NCI-H2081 (cell line): ENCODE measurements at places on chromosomes 12 and 14.
A peak's percentile ranks its signal among the peaks of the same experiment; 100 is the strongest.

GRCh38 chr14:105172476-105172875 lies 3.9 kb upstream of the JAG2 start:
- no peak for DNase-seq

GRCh38 chr12:11577658-11578260 lies 71.7 kb upstream of the ETV6 start:
- no peak for DNase-seq

DNA sequence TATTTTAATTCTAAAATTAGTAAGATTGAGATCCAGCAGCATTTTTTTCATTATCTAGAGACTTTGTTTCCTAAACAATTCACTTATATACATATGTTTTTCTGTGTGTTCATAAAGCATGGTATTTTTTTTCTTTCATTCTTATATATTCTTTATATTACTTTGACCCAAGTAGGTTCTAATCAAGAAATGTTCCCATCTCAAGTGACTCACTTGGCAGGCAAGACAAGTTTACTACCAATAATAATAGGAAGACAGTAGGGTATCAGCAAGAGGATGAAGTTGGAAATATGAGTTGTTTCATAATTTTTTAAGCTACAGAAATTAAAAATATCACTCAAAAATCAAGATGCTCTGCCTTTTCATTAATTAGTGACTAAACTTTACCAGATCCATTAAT lies 613.4 kb upstream of the ATP2B1 start:
- DNase-seq = no peak

GRCh38 chr14:104866451-104867370 lies 1.6 kb downstream of the CEP170B start:
- no peak for DNase-seq

GRCh38 chr12:1927751-1928351 lies 9.4 kb upstream of the CACNA2D4 start:
- no peak for DNase-seq

DNA sequence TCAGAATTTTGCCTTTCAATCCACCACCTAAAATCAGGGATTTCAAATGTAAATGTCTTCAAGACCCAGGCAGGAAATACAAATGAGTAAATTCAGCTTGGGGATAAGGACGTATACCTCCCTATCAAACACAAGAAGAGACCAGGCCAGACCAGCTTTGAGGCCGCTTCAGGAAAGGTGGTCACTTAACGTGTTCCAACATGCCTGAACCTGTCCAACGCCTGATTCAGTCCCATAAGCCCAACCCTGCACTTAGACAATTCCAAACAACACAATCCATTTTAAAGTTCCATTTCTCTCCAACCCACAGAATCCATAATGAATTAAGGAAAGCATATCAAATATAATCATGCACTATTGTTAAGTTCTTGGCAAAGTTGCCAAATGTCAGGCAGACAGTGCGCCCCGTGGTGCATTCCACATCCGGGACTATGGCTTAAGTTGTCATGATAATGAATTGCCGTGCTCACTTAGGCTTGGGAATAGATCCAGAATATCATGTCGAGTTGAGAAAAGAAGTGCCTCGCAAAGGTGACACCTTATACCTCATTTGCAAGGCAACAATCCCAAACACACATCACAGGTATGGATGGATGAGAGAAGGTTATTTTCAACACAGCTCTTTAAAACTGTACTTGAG lies 35.5 kb downstream of the CCDC60 start:
- DNase-seq = peak; percentile 67

DNA sequence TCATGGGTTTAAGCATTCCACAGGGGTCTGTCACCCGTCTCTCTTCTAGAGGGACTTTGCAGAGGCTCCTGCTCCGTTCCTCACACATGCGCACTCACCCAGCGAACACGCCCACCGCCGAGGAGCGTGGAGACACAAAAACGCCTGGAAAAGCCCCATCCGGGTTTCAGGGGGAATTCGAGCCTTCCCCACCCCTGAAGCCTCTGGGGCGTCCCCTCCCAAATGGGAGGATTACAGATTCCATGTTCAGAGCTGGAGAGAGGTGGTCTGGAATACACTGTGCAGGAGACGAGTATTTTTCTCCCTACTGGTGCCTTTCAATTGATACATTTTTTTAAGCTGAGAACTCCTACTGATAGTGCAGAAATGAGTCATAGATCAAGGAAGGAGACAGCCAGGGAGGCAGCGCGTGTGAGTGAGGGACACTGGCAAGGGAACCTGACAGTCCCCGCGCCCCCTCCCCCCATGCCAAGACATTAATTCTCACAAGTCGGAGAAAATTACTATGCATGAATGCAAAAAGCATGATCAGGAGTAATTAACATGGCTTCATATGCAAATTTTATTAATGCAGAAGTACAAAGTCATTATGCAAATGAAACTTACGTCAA lies 36.9 kb downstream of the BCL11B start:
- no peak for DNase-seq

DNA sequence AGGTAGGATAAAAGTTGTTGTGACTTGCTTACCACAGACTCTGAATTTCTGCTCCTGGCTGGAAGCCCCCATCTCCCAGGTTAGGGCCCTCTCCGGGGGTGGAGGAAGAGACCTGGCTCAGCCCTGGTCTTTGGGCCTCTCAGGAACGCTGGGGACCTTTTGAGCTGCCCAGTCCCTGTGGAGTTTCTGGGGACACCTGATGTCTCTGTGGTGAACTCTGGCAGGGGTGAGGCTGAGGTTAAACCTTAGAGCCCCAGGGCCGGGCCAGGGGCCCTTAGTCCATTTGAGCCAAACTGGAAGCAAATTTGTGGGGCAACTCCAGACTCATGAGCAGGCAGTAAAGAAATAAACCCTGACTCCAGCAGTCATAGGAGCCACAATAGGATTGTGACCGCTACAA lies 112.1 kb downstream of the ADGRD1 start:
- no peak for DNase-seq

- DNase-seq = no peak
Observed at GRCh38 chr12:131134523-131135310, 181.0 kb downstream of the ADGRD1 start.

- DNase-seq = no peak
Observed at GRCh38 chr14:32478050-32478449, 149.0 kb downstream of the AKAP6 start.

DNA sequence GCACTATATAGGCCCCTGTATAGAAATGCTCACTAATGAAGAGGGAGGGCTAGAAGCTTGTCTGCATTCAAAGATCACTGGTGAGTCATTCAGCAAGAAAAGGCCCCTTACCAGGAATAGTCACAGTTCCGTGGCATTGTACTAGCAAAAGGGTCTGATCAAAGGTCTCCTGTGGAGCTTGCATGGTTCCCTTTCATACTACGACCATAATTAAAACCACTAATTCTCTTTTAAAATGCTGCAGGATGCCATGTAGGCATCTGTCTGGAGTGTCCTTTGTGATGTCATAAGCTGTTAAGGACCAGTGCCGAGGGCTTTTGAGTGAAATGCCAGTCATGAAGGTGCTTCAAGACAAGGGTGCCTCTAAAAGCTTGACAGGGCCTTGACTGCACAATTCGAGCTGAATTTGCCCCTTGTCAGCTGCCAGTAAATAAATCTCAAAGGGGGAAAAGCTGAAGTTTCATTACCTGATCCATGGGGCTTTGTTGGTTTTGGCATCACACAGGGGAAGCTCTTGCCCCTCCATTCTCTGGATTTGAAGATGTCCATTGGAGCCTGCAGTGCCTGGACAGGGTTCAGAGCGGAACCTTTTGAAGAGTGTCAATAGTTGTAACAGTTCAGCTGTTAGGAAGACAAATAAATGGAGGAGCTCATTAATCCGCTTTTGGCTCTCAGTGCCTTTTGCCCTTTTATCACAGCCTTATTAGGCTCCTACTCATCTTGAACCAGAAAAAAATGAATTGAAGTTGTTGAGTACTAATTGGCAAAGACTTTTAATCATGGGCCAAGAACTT lies 69.1 kb downstream of the TMEM260 start:
- no peak for DNase-seq

GRCh38 chr14:67999290-67999689 lies 179.7 kb downstream of the RAD51B start:
- no peak for DNase-seq
